Adrenal gland (tissue), 19 donors: ENCODE measurements at places on chromosomes 12 and 14. TPM values are rescaled to one million over a fixed set of nuclear protein-coding genes. Genes with fewer than 3 reads are reported as not detected.
A peak's percentile ranks its signal among the peaks of the same experiment; 100 is the strongest.

The BRMS1L gene
- polyA plus RNA-seq, result 4.3 TPM

The JPH4 gene
- polyA plus RNA-seq, result 5.9 TPM

GRCh38 chr12:862303-862911 lies 87.1 kb downstream of the RAD52 start:
- H3K27ac ChIP-seq, result no peak overlapping the region
- no peaks in the 10 kb centered on the region for H3K27me3 ChIP-seq
- DNase-seq, result no peak
- H3K4me3 ChIP-seq, result no peak overlapping the region
- peaks cover 40% of the 10 kb centered on the region for H3K36me3 ChIP-seq

- peaks cover 5% of the 10 kb centered on the region for H3K27me3 ChIP-seq
- H3K4me3 ChIP-seq, result no peak overlapping the region
- H3K36me3 ChIP-seq, result no peaks in the 10 kb centered on the region
- H3K27ac ChIP-seq, result no peak overlapping the region
Measured at GRCh38 chr12:10562306-10562933, 51.0 kb downstream of the MAGOHB start.

- H3K4me1 ChIP-seq, result no peaks in the 10 kb centered on the region
- no peaks in the 10 kb centered on the region for H3K36me3 ChIP-seq
- no peak overlapping the region for H3K27ac ChIP-seq
Measured at GRCh38 chr12:30824311-30824710, 69.6 kb upstream of the CAPRIN2 start.

DNA sequence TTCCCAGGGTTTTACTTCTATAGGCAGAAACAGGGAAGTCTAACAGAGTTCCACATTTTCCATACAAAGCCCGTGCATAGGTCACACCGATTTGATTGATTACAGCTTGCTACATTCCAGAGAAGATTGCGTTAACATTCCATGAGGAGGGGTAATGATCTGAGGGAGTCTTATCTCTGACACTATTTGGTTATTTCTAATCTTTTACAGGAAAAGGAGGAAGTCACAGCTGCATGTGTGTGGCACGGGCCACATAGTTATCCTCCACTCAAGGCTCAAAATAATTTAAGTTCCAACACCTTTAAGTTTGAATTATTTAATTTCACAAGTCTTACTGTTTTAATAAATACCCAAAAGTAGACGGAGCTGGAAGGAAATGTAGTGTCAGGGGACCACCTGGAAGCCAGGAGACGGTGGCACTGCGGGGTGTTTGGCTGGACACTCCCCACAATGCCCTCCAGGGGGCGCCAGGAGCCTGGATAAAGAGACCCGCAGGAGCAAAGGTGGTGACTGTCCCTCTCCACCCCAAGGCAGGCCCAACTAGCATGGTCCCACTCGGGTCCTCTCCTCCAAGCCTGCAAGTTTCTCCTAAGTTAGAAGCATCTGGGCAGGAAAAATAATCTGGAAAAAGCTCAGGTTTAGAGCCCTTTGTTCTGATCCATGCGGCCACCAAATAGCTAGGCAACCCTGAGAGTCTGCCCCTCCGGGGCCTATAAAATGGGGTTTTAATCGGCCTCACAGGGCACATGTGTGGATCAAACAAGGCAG lies 20.2 kb downstream of the KRT8 start:
- no peaks in the 10 kb centered on the region for H3K36me3 ChIP-seq
- H3K27ac ChIP-seq, result no peak overlapping the region
- no peaks in the 10 kb centered on the region for H3K27me3 ChIP-seq

GRCh38 chr12:123441523-123442164 lies 5.2 kb upstream of the RILPL2 start:
- no peak overlapping the region for H3K4me3 ChIP-seq
- DNase-seq, result no peak
- no peak overlapping the region for H3K27ac ChIP-seq
- no peaks in the 10 kb centered on the region for H3K27me3 ChIP-seq

DNA sequence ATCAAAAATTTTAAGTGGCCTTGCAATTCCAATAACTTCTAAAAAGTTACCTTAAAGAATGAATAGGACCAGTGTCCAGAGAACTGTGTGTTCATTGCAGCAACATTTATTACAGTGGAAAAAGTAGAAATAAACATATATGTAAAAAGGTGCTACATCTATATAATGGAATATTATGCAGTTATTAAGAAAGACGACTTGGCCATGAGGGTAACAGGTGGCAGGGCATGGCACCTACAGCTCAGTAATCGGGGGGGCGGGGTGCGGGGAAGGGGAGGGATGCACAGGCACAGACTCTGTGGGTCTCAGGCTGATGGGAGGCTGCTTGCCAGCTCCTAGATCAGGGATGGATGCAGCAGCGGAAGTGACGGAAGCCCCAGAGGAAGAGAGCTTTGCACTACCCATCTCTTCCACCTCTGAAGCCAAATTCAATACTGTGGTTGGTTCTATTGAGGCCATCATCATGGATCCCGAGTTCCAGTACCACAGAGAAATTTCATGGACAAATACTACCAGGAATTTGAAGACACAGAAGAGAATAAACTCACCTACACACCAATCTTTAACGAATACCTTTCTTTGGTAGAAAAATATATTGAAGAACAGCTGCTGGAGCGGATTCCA lies 14.0 kb downstream of the KRT76 start:
- no peak for DNase-seq
- peaks cover 6% of the 10 kb centered on the region for H3K27me3 ChIP-seq
- H3K27ac ChIP-seq, result no peak overlapping the region
- no peak overlapping the region for H3K4me3 ChIP-seq

DNA sequence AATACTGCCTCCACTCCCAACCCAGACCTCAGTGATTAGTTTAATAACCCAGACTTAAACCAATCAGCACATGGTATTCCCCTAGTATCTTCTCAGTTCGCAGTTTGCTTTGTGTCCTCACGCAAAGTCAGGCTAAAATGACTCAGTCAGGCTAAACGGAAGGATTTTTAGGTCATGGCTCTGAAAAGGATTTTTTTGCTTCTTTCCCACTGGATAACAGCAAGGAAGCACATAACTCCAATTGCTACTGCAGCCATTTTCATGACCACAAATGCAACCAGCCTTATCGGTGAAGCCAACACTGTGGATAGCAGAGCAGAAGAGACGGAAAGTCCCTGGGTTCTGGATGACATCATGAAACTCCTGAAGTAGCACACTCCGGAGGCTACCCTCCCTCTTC lies 67.7 kb downstream of the ZC3H14 start:
- H3K27ac ChIP-seq, result no peak overlapping the region

GRCh38 chr12:47602949-47603558 lies 102.8 kb downstream of the RPAP3 start:
- no peak for DNase-seq
- no peak overlapping the region for H3K27ac ChIP-seq
- H3K27me3 ChIP-seq, result no peaks in the 10 kb centered on the region
- H3K36me3 ChIP-seq, result no peaks in the 10 kb centered on the region
- H3K4me1 ChIP-seq, result no peaks in the 10 kb centered on the region
- no peak overlapping the region for H3K4me3 ChIP-seq

DNA sequence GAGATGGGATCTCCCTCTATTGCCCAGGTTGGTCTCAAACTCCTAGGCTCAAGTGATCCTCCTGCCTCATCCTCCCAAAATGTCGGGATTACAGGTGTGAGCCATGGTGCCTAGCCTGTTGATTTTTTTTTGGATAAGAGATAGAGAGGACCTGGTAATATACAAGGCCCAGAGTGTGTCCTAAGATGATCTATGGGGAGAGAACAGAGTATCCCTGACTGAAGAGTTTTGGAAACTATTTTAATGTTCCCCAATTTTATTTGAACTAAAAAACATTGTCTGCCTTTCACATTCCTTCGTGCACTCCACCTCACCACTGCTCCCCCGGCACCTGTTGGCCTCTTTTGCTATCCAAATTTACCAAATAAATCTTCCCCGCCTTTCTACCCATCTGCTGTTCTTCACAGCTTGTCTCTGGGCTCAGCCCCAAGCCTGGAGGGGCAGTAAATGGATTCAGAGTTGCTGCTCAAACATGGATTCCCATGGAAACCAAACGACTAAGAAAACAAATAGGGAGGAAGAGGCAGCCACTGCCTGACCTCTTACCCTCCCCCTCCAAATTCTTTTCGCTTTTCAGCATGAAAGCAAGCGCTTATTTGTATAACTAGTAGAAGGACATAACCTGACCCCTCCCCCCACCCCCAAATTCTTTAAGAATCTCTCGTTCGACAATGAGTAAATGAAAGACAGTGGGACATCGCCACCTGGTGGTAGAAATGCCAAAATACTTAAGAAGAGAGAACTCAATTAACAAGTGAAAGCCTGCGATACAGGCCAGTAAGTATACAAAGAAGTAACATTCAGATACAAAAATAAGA lies 22.6 kb downstream of the OR10G3 start:
- H3K27me3 ChIP-seq, result no peaks in the 10 kb centered on the region
- H3K36me3 ChIP-seq, result no peaks in the 10 kb centered on the region
- DNase-seq, result peak; percentile 75
- peaks cover 14% of the 10 kb centered on the region for H3K4me1 ChIP-seq

GRCh38 chr12:94516985-94517384 lies 57.3 kb upstream of the CEP83 start:
- DNase-seq, result no peak
- H3K27me3 ChIP-seq, result no peaks in the 10 kb centered on the region
- H3K4me1 ChIP-seq, result no peaks in the 10 kb centered on the region

DNA sequence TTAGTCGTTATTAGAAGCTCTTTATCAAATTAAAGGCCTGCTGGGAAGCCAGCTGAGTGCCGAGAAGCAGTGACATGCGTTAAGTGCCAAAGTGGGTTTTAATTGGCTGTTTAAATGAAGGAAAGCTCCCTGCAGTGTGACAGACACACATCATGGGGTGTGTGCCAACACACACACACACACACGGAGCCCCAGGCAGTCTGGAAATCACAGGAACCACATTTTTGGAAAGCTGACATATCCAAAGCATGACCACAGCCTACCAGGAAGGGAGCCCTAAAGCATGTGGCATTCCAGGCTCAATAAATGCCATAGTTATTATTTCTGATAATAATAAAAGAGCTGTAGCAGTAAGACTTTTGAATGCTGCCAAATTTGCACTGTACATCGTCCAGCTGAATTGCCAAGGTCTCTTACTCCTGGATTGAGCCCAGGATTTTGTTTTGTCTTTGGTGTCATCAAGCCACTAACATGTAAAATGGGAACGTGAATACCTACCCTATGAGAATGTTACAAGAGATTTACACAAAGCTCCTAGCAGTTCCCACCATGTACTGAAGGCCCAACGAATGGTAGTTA lies 135.1 kb downstream of the TMEM30B start:
- no peaks in the 10 kb centered on the region for H3K27me3 ChIP-seq
- no peaks in the 10 kb centered on the region for H3K36me3 ChIP-seq
- H3K4me1 ChIP-seq, result peaks cover 3% of the 10 kb centered on the region
- no peak for DNase-seq
- no peak overlapping the region for H3K4me3 ChIP-seq
- peak overlapping the region; percentile 11 for H3K27ac ChIP-seq

The FOS gene
- polyA plus RNA-seq, result 129 TPM

The B4GALNT1 gene
- 1.3 TPM for polyA plus RNA-seq

DNA sequence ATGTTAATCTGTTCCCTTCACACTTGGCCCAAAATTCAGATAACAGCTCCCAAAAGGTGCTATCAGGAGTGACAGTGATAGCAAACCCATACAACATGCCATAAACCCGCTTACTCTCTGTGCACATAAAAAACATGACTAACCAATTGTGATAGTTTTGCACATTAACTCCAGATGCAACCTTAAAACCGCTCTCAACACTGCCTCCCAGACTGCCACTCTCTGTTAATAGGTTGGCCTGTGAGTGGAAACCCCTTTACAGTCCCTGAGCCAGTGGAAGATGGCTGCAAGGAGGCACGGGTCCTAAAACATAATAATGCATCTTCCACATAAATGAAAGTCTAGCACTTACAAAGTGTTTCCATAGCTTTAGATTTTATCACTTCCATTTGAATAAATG lies 12.0 kb upstream of the TMTC1 start:
- H3K27me3 ChIP-seq, result no peaks in the 10 kb centered on the region
- H3K36me3 ChIP-seq, result no peaks in the 10 kb centered on the region
- H3K4me3 ChIP-seq, result no peak overlapping the region
- no peak for DNase-seq
- peaks cover 5% of the 10 kb centered on the region for H3K4me1 ChIP-seq

The CD163L1 gene
- 6.2 TPM for polyA plus RNA-seq

DNA sequence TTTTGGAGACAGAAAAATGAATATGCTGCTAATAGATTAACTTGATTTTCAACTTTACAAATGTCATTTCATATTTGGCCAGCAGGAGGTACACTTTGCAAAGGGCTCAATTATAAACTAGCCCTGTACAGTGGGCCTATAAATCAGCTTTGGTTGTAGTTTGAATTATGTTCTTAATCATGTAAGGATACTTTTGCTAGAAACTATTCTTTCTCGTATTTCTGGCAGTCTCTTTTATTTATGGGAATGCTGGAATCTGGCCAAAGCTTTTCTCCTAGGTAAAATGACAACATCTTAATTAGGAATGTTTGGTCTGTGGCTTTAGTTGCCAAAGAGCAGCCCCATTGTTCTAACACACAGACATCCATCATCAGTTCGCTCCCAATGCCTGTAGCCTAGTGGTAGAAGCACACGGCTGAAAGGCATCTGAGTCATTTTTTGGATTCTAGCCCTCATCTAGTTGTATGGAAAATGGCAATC lies 1322.3 kb upstream of the SEL1L start:
- no peaks in the 10 kb centered on the region for H3K27me3 ChIP-seq
- H3K4me3 ChIP-seq, result no peak overlapping the region
- no peak overlapping the region for H3K27ac ChIP-seq
- no peak for DNase-seq
- H3K4me1 ChIP-seq, result no peaks in the 10 kb centered on the region

The PLEK2 gene
- polyA plus RNA-seq, result 339 TPM

- no peaks in the 10 kb centered on the region for H3K27me3 ChIP-seq
- DNase-seq, result no peak
- H3K4me1 ChIP-seq, result no peaks in the 10 kb centered on the region
- no peak overlapping the region for H3K27ac ChIP-seq
- no peaks in the 10 kb centered on the region for H3K36me3 ChIP-seq
Measured at GRCh38 chr12:89901906-89902642, 193.4 kb upstream of the ATP2B1 start.

GRCh38 chr12:45304514-45305178 lies 88.8 kb downstream of the ANO6 start:
- H3K4me3 ChIP-seq, result no peak overlapping the region
- H3K4me1 ChIP-seq, result peaks cover 1% of the 10 kb centered on the region
- H3K27ac ChIP-seq, result no peak overlapping the region

The SLC16A7 gene
- polyA plus RNA-seq, result 5.3 TPM

GRCh38 chr12:121600702-121601336 lies 20.0 kb upstream of the KDM2B start:
- H3K27ac ChIP-seq, result no peak overlapping the region
- H3K36me3 ChIP-seq, result no peaks in the 10 kb centered on the region
- H3K4me3 ChIP-seq, result no peak overlapping the region

DNA sequence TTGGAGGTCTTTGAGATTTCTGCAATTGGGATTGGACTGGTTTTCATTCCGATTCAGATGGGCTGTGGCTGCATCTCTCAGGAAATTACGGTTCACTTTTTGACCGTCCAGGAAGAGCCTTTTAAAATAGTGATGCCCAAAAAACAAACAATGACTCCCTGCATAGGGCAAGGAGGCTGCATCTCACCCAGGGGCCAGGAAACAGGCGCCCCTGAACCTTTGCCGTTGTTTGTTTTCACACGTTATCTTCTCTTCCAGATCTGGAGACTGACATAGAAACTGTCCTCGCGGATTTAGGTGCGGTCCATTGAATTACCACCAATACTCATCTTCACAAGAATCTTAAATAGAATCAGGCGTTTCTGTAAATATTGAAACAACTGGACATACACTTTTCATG lies 66.0 kb downstream of the FLRT2 start:
- no peak for DNase-seq
- H3K27ac ChIP-seq, result no peak overlapping the region
- H3K4me1 ChIP-seq, result peaks cover 11% of the 10 kb centered on the region
- H3K4me3 ChIP-seq, result no peak overlapping the region

- no peak overlapping the region for H3K4me3 ChIP-seq
- no peaks in the 10 kb centered on the region for H3K36me3 ChIP-seq
- H3K4me1 ChIP-seq, result no peaks in the 10 kb centered on the region
Measured at GRCh38 chr12:130136509-130137039, 25.7 kb upstream of the FZD10 start.
